GM20000 (cell line): ENCODE measurements at places on chromosomes 1 and 21.

DNA sequence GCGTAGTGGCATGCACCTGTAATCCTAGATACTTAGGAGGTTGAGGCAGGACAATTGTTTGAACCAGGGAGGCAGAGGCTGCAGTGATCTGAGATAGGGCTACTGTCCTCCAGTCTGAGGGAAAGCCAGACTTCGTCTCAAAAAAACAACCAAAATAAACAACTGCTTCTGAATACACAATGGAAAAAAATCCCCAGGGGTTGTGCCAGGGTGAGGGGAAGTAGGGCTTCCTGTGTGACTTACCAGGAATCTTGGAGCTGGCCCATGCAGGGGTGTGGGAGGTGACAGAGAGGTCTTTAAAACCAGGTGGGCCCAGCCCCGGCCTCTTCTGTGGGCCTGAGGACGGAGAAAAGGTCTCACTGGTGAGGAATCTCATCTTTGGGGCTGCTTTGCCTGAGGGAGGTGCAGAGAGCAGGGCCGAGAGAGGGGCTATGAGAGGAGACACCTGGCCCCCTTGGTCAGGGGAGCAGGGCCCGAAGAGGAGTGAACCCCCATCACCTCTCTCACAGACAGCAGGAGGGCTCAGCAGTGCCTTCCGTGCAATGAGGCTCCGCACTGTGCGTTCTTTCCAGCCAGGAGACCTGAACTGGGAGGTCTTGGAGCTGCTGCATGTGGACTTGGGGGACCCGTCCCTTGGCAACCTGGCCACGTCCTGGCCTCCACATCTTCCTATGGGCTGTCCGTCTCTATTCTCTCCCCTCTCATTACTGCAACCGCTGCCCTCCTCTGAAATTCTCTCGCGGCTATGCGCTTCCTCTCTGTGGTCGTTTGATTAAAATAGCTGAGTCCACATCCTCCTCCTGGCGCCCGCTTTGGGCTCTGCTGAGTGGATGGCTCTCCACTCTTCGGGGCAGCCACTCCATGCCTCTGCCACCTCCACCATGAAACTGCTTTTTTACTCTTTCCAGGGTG lies 10.7 kb downstream of the PLA2G5 start:
- peak; percentile 51 for DNase-seq

- peak; percentile 93 for DNase-seq
These were observed 519 bp downstream of the ZNF496 start for GRCh38 chr1:247331172-247331524.

- DNase-seq, result no peak
These were observed 128.5 kb upstream of the SERTAD4 start for GRCh38 chr1:210104103-210104502.

DNA sequence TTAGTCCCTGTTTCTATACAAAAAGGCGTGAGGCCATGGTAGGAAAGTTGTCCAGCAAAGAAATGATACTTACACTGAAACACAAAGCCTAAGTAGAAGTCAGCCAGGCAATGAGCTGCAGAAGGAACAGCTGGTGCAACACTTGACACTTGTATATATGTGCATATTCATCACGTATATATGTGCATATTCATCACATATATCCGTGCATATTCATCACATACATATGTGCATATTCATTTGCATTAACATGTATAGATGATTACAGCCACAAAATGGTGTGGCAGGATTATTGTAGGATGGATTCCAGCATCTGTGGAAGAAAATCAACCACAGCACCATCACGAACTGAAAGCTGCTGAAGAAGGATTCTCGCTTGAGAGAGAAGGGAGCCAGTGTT lies 189.0 kb upstream of the RGS18 start:
- no peak for DNase-seq
